Stimulated activated naive CD4-positive, alpha-beta T cell treated with Interleukin-2 at 50 U/mL for 16 hours (primary cell): ENCODE measurements at places on chromosomes 6 and 20.
A peak's percentile ranks its signal among the peaks of the same experiment; 100 is the strongest.

DNA sequence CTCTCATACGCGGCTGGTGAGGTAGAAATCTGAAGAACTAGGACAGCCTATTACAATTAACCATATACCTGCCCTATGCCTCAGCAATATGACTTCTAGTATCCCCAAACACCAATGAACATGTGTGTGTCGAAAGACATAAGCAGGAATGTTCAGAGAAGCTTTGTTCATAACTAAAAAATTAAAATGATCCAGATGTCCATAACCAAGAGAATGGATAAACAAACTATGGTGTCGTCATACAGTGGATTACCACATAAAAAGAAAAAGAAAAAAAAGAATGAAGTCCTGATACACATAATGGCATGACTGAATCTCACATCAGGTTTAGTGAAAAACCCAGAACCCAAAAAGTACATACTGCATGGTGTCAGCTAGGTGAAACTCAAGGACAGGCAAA, 73.9 kb downstream of the MDN1 start:
- no peak for DNase-seq

DNA sequence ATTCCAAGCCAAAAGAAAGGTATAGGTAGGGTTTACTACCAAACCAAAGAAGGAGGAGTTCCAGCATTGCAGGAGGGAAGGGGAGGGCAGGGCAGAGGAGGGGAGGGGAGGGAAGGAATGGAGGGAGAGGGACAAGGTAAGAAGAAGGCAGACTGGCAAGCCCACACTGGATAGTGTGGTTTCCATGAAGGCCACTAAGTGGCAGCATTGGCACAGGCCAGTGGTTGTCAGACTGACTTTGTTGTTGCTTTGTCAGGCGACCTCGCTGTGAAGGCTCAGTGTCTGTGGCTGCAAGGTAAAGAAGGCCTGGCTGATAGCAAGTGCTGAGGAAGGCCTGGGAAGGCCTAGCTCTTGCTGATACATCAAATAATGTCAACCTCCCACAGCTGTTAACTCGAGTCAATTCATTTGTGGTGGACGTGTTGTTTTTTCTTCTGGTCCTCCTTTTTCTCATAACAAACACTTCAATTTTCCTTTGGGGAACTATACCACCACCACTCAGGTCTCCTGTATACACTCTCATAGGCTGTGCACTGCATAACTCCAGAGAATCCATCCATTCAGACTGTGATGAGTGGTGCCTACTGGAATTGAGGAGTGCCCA, 7.7 kb upstream of the ZNF334 start:
- peak; percentile 23 for DNase-seq

DNA sequence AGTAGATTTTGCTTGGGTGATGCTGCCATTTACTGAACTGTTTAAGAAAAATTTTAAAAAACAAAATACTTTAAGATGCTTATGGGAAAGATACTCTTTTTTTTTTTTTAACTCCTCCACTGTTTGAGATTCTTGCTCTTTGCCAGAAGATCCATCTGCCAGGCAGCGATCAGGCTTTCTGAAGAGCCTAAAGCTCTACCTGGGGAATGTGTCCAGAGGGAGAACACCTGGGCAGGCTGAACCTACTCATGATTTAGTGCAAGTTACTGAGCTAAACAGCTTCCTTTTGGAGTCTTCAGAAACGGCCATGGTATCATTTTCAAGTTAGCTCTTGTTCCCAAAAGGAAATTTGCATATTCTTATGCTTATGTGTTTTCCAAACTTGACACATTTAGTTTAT, 23.5 kb upstream of the MLIP start:
- no peak for DNase-seq

DNA sequence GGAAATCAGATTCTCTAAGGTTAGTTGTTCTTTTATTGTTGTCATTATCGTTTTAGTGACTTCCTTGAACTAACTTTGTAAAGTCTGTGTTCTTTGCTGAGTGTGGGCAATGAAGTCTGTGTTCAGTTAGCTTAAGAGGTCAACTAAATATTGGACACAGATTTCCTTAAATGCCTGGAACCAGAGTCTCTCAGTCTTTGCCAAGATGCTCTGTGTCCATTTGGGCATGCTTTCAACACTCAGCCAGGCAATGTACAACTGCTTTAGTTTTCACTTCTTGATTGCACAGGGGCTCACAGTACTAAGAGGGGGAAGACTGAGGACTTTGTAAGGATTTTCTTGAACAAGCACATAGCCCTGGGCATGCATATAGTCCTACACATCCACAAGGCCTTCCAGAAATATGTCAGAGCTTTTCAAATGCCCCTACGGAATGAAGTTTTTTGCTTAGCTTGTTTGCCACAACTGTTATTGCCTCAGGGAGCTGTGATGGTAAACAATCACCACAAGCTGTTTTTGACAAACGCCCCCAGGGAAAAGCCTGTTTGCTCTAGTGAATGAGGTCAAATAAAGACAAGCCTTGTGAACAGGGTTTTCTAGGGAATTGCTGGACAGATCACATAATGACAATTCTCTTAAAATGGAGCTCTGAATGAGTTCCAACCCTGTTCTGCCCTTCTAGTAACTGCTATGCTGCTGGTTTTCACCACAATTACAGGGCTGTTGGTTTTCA, 82.5 kb downstream of the B3GAT2 start:
- no peak for DNase-seq

DNA sequence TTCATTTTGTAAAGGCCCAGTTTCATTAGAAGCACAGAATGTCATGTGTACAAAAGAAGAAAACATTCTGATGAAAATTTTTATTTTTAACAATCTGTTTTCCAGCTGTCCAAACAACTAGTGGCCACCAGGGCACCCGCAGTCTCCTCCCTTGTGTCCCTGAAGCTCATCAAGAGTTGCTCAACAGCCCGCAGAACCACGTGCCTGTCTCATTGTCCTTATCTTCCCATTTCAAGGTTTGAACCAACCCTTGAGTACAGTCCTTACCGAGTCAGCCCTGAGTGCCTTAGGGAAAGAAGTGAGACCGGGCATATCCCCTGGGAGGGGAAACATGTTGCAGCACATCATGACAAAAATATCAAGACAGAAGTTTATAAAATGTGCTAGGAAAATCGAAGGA, 15.9 kb upstream of the ZNF133 start:
- DNase-seq, result no peak

GRCh38 chr6:122818866-122819265, 29.8 kb downstream of the SMPDL3A start:
- DNase-seq, result no peak
